ENCODE measurements at places on chromosomes 3 and 15.

DNA sequence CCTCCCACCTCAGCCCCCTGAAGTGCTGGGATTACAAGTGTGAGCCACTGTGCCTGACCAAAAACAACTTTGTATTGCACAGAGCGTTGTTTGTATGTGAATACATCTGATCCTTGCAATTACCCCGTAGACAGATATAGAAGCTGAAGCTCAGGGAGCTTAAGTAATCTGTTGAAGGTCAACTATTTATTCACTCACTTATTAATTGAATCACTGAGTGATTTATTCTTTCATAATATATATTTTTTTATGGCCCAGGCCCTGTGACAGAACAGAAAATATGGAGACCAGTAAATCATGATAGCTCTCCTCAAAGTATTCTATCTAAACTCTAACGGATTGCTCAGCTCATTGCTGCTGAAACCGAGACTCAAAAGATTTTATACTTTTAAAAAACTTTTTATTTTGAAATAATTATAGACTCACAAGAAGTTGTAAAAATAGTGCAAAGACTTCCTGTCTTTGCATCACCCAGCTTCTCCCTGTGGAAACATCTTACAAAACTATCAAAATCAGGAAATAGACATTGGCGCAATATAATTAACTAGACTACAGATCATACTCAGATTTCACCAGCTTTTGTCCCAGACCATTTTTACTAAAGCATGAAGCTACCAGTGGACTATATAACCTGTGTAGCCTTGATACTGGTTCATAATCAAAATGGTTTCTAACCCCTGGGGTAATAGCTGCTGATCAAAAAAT is 466.1 kb downstream of the PDCD6IP start:
- no peak for DNase-seq

- DNase-seq: no peak
Measured at GRCh38 chr3:64048631-64049061, 25.4 kb upstream of the PSMD6 start.

DNA sequence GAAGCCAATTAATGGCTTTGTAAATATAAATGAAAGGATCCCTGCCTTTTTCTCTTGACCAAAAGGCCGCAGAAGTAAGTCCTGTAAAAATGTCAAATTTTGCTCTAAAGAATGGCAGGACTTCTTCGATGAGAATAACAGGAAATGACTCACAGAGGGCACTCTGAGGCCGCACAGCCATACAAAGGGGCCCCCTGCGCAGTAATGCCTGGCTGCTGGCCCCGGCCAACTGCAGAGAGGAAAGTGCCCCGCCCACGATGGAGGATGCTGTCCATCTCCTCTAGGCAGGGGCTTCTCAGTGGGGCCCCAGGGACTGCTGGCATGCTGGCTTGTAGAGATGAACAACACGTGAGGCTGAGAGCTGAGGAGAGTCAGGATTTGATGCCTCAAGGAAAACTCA is 18.1 kb upstream of the SCN10A start:
- DNase-seq: peak; percentile 33

- peak; percentile 25 for DNase-seq
Measured at GRCh38 chr15:51621936-51622603, 501 bp downstream of the DMXL2 start.

- no peak for DNase-seq
Measured at GRCh38 chr3:46609944-46610722, 2.2 kb upstream of the FAM240A start.

DNA sequence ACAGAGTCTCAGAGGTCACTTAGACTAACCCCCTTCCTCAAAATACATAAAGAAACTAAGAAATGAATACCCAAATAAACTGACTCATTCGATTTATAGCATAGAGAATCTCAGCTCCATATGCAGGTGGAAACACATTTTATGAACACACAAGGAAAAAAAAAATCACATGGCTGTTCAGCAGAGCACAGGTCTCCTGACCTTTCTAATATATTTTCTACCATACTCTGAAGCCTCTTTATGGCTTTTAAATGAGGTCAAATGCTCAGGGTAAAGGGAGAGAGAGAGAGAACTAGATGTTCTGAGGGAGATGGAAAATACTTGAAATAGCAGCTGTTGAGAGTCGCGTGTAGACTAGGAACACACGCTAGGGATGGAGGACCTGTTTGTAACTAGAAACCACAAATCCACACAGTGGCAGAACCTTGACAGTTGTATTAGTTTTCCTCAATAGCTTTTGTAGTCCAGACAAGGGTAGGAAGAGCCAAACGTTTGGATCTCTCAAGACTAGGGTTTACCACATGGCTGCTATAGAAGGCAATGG is 165.3 kb downstream of the FMN1 start:
- no peak for DNase-seq

DNA sequence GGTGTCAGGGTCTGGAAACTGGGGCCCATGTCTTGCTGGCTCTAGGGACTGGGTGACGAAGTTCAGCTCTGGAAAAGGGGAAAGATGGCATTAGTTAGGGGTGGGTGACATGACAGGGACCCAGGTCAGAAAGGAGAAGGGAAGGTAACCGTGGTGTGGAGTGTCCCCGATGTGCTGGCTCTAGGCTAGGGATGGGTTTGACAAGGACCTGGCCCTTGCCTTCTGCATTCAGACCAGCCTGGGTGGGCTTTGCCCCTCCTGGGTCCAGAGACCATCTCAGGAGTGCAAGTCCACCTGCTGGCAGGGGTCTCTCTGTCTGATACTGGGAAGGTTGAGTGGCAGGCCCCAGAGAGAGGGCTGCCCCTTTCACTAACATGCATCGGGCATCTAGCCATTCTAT is 28.7 kb upstream of the ATP2B2 start:
- DNase-seq: no peak

DNA sequence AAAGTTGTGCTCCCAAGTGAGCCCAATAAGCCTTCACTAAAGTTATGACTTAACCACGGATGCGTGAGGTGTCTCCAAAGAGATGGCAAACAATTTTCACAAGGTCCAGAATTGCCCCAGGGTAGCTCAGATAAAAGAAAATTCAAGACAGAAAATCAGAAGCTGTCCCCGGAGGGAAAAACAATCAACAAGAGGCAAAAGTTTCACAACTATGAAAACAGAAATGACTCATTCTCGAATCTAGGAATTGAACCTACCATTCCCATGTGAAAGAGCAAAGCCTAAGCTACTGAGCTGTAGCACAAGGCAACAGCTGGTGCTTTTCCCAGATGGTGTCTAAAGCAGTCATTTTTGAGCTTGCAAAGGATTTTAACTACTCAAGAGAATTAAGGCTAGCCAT is 33.5 kb upstream of the MKRN3 start:
- no peak for DNase-seq

- no peak for DNase-seq
Measured at GRCh38 chr15:73950479-73950830, 24.2 kb downstream of the LOXL1 start.

DNA sequence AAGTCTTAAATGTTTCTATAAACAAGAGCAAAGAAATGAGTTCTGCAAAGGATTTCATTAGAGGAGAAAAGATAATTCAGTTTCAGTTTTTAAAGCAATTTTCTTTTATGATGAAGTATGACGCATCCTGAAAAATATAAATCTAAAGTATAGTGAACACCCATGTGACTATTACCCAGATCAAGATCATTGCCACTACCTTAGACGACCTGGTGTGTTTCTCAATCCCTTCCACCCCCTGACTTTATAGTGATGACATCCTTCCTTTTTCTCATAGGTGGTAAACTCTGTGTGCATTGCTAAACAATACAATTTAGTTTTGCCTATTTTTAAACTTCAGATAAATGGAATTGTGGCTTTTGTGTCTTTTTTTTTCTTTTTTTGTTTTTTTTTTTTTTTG is 8.4 kb downstream of the STT3B start:
- no peak for DNase-seq

DNA sequence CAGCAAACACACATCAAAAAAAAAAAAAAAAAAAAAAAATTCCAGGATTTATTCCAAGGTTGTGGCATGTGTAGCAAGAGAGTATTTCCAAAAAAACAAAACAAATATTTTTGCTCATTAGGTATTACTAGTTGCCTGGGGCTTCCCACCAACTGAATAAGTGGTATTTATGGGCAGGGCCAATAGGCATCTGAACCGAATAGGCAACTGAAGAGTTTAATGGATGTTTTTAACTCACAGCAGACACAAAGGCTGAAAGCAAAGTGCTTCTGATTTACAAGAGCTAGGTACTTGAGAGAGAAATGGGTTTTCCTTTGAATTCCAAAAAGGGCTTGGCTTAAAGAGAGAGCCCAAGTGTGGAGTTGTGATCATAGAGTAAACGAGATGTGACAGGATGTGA is 21.4 kb downstream of the EIF4E3 start:
- DNase-seq: no peak

DNA sequence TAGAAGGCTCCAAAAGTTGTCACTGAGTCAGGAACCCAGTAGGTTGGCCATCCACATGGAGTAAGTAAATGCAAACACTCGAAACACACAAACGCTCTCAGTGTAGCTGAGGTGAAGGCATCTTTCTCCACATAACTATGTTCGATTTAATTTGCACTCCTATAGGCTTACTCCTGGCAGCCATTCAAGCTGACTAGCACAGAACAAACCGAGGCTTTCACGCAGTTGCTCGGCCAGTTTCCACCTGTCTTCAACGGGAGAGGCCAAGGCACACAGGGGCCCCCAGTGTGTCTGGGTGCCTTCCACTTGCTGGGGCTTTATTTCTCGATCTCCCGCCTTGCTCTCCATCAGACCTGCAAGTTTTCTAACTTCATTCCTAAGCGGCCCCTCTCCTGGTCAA is 18.9 kb downstream of the RGMA start:
- DNase-seq: no peak

- no peak for DNase-seq
Measured at GRCh38 chr15:85401108-85401774, 20.8 kb downstream of the AKAP13 start.
